Foreskin fibroblast (primary cell): ENCODE measurements at places on chromosomes 11 and 22.

- DNase-seq = no peak
These were observed 197.5 kb upstream of the B3GAT1 start for GRCh38 chr11:134609361-134610115.

GRCh38 chr22:41846268-41846987 lies 13.5 kb downstream of the SREBF2 start:
- no peak for DNase-seq

GRCh38 chr11:121625777-121626506 lies 173.2 kb upstream of the SORL1-AS1 start:
- no peak for DNase-seq

- DNase-seq = peak; percentile 18
These were observed 38.5 kb upstream of the GLYATL1 start for GRCh38 chr11:58900479-58901420.

GRCh38 chr11:67262731-67263675 lies 3.3 kb upstream of the GRK2 start:
- DNase-seq = peak; percentile 76

GRCh38 chr11:64891215-64891848 lies 12.9 kb upstream of the EHD1 start:
- no peak for DNase-seq

DNA sequence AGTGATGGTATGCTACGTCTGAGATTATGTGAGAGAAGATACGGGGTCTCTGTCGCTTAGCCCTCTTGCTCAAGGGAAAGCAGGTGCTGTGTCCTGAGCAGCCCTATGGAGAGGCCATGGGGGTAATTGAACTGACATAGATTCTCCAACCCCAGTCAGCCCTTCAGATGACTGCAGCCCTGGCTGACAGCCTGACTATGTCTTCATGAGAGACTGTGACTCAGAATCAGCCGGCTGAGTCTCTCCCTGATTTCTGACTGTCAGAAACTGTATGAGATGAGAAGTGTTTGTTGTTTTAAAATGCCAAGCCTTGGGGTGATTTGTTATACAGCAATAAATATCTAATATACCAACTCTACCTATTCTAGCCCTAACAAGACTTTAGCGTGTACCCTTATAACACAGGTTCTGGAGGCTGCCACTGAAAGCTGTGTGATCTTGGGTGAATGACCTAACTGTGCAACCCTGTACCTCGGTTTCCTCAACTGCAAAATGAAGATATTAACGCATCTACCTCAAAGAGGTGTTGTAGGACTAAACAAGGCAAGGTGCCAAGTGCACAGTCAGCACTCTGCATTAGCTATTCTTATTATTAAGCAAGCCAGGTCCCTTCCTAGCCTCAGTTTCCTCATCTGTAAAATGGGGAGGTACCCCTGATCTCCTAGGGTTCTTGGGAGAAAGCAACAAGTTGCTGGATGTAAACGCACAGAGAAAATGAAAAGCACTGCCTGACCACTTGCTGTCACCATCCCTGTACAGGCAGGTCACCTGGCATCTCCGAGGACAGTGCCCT lies 24.9 kb downstream of the SLC43A1 start:
- DNase-seq = no peak

DNA sequence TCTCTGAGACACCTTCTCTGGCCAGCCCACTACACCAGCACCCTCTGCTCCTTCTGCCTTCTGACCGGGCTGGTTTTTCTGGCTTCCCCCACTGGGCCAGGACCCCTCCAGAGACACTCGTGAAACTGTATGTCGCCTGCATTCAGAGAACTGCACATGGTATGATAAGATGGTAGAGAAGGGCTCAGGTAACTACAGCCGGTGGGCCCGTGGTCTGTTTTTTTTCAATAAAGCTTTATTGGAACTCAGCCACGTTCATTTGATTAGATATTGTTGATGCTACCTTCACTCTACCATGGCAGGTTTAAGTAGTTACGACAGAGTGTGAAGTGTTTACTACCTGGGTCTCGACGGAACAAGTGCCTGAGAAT lies 514.0 kb downstream of the TBC1D22A start:
- DNase-seq = no peak

DNA sequence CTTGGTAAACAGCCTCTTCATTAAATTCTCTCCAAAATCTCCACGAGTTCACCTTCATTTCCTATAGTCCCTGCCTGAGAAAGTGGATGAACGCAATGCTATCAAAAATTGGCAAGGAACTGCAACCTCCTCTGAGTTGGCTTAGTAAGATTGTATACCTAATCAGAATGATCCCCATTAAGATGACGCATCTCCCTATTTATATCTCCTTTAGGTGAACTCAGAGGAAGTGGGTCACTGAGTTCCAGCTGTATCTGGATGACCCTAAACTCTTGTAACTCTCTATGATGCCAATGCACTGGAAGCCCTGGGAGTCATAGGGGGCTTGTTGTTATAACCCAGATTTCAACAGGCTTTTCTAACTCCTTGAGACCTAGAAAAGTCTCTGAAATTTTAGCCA lies 48.2 kb downstream of the OR10A6 start:
- no peak for DNase-seq

DNA sequence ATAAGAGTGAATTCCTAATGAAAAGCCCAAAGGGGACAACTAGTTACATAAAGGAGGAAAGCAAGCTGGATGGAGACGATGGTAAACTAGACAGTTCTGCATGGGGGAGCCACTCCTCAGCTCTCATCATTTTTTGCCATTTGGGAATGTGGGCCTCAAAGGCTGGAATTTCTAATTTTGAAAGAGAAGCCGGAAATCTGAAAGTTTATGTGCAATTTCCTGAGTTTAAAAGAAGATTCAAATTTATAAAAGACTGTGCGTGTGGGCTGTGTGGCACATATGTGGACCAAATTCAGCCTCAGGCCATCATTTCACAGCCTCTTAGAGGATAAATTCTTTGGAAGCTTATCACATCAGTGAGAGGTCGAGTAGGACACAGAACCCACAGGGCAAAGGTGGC lies 18.3 kb upstream of the CRY2 start:
- DNase-seq = no peak

- no peak for DNase-seq
These were observed 6.6 kb downstream of the LIMK2 start for GRCh38 chr22:31218565-31219262.

DNA sequence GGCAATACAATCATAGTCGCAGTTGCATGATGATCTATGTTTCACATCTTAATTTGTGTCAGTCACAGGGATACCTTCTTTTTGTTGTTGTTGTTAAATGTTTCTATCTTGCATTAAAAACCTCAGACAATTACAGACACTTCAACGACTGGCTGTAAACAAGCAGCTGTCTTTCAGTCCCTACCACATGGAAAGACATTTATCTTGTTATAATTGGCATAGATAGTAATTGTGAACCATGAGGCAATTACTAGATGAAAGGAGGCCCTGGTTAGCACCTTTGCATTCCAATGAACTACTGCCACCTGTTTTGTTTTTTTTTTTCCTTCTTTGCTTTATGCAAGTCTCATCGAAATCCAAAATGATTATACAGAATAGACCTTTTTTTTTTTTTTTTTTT lies 416.8 kb downstream of the LRRC4C start:
- DNase-seq = no peak

DNA sequence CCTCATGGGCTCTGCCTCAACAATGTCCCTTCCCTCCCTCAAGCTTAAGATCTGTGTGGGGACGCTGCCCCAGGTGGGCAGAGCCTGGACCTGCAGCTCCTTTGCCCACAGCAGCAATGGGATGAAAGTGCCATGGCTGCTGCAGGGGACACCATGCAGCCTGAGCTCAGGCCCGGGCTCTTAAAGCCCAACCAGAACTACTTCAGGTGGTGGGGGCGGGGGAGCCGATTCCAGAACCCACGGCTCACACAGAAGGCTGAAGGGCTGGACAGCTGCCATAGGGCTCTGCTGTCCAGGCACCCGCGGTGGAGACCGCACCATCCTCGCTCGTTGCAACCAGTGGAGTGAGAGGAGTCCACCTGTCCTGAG lies 12.5 kb downstream of the CHID1 start:
- peak; percentile 11 for DNase-seq

DNA sequence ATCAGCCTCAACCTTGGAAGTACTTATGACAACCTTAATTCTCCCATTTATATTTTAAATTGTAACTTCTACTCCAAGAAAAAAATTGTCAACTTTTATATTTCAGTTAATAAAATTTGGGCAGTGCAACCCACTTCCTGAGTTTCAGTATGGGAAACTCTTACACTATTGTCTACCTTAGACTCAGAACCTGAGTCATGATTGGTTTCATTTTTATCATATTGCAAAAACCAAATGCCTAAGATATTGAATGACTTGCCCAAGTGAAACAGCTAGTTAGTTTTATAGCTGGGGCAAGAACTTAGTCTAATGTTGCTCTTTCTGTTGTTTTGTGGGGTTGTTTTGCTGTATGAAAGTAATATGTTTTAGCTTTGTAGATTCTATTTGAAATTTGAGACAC lies 334.0 kb upstream of the ARHGAP42 start:
- no peak for DNase-seq
